ENCODE measurements at places on chromosomes 1 and 21. TPM values are rescaled to one million over a fixed set of nuclear protein-coding genes. Genes with fewer than 3 reads are reported as not detected.

Gene TNFRSF1B
- total RNA-seq = 37.6 TPM

Gene GBP6
- total RNA-seq = not detected

Gene KMO
- total RNA-seq = 1.2 TPM

Gene RXFP4
- not detected for total RNA-seq

Gene ITLN2
- total RNA-seq = not detected

Gene FAM20B
- 91.1 TPM for total RNA-seq

GRCh38 chr1:9424261-9424660, 115.0 kb upstream of the SLC25A33 start:
- no peak for DNase-seq

- DNase-seq = peak; percentile 43
These were observed 20.4 kb upstream of the PDE9A start for GRCh38 chr21:42632771-42633690.

- peak; percentile 70 for DNase-seq
These were observed 8.3 kb upstream of the TINAGL1 start for GRCh38 chr1:31567956-31568570.

GRCh38 chr1:222970040-222970439, 155.2 kb downstream of the DISP1 start:
- no peak for DNase-seq

DNA sequence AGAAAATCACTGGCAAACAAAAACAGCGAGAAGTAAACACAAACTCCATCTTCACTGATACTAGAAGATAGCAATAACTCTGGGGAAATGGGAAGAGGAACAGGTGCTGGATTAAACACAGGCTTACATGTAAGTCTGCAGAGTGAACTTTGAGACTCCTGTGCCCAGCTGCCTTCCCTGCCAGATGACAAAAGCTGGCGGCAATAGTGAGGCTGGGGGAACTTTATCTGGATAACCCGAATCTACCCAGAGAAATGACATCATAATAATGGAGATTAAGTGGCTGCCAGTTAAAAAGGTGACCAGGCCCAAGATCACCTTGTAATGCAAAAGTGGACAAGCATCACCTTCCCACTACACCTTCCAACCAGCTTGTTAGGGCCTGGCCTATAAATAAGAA, 184.5 kb downstream of the CHRM3 start:
- no peak for DNase-seq

DNA sequence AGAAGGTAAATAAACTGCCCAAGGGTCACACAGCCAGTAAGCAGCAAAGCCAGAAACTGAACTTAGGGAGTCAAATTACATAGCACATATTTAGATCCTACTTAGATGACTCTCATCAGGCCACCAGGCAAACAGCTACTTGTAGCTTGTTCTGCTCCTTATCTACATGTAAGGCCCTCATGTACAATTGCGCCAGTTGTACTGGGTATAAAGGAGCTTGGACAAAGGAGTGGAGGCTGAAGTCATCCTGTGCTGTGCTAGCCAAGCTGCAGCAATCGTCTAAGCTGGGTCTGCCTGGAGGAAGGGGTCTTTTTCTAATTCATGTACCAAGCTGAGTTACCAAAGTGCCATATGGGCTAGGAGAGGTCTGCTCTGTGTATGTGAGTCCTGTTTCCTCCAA, 12.8 kb downstream of the ETNK2 start:
- DNase-seq = no peak

- DNase-seq = no peak
These were observed 305.4 kb upstream of the RGS18 start for GRCh38 chr1:191852907-191853306.

DNA sequence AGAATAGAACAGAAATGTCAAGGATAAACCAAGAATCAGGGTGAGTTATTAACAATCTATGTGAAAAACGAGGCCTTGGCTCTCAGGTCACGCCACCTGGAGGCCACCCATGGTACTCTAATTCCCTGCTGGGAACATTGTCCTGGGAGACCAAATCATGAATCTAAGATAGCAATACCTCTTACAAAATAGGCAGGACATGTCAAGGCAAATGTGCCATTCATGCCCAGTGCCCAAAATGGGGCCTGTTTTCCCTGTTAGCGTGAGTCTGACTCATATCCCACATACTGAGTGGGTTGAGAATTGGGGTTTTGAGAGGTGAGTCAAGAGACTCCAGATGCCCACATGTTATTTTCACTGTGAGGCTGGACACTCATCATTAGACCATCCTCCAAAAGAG, 380.8 kb downstream of the HHIPL2 start:
- DNase-seq = no peak

DNA sequence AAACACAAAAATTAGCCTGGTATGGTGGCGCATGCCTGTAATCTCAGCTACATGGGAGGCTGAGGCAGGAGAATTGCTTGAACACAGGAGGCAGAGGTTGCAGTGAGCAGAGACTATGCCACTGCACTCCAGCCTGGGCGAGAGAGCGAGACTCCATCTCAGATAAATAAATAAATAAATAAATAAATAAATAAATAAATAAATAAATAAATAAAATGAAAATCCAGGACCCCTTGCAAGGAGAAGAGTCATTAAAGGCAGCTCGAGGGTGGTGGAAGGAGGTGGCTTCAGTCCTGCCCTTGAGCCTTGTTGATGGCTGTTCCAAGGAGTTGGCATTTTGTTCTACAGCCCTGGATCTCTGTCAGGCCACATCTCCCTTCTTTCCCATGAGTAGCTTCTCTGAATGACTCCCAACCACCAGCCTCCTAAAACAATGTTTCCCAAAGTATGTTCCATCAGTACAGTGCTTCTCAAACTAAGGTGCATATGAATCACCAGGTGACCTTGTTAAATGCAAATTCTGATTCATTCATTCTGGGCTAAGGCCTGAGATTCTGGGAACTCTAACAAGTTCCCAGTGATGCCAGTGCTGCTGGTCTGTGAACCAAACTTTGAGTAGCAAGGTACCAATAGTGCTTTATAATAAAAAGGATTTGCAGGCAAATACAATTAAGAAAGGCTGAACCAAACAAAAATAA, 99.0 kb downstream of the KCNN3 start:
- DNase-seq = no peak

Data from posterior vena cava (tissue), 2 donors.